ENCODE measurements at places on chromosomes 6 and 20.

DNA sequence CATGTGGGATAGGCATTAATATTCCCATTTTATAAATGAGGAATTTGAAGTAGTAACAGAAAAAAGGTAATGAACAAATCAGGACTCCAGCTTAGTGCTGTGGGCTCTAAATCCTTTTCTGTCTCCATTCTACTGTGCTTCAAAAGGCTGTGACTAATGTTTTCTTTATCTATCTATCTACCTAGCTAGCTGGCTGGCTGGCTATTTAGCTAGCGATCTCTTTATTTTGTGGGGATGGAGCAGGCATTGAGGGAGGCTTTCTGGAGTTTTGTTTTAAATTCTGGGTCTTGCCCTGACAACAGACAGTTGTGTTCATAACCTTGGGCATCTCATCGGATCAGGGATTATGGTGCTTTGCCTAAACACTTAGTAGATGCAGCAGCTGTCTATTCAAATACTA lies 139.2 kb downstream of the SOX4 start:
- no peak for DNase-seq

DNA sequence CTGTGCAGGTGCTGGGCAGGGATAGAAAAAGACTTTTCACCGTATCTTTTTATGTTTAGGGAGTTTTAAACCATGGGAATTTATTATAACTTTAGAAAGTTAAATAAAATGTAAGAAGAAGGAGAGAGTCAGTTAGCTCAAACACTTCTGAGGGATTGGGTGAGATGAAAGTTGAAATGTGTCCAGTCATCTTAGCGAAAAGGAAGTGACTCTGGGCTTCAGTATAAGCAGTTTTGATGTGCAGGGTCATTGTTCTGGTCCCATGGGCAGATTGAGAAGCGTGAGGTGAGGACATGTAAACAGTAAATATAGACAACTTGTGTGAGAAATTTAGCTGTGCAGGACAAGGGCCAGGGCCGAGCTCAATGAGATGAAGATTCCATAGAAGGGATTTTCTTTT lies 66.9 kb downstream of the TOX2 start:
- no peak for DNase-seq

DNA sequence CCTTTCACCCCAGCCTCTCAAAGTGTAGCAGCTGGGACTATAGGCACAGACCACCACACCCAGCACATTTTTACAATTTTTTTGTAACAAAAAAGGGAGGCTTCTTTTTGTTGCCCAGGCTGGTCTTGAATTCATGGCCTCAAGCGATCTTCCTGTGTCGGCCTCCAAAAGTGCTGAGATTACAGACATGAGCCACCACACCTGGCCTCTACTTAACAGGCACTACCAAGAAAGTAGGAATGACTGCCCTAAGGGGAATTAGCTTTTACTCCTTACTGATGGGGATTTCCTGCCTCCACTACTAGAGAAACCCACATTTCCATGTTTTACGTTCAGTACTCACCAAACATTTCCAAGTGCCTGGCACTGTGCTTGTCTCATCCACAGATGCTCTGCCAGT lies 109.6 kb downstream of the CARMIL1 start:
- DNase-seq: no peak

DNA sequence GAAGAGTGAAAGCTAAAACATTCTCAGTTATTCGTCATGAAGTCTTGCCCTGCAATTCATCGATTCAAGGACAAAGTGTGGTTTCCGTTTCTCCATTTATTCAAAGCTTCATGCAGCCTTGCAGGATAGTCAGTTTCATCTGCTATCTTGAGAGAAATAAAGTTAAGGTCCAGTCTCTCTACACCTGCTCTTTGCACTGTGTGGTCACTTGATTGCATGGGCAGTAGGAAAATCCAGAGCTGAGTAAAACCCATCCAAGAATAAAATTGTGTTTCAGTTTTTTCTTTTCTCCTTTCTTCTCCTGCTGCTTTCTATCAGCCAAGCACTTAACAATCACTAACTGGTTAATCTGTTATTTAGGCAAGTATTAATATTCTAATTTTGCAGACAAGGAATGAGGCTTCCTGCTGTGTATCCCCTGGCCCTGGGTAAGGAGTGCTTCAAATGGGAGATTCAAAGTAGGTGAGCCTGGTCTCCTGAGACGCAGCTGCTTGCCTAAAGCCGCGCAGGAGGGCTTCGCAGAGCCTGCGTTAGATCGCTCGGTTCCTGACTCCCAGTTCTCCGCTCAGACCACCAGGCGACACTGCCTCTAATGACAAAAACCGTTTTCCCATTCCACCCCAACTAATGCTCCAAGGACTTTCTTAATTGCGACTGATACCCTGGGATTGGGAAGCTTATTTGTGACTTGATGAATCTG lies 808.3 kb downstream of the TFAP2A start:
- DNase-seq: no peak

GRCh38 chr6:152386131-152386530 lies 251.0 kb downstream of the SYNE1 start:
- DNase-seq: no peak

Measured in naive B cell (primary cell).